Ascending aorta (tissue), 2 donors: ENCODE measurements at places on chromosomes 5 and 9.

DNA sequence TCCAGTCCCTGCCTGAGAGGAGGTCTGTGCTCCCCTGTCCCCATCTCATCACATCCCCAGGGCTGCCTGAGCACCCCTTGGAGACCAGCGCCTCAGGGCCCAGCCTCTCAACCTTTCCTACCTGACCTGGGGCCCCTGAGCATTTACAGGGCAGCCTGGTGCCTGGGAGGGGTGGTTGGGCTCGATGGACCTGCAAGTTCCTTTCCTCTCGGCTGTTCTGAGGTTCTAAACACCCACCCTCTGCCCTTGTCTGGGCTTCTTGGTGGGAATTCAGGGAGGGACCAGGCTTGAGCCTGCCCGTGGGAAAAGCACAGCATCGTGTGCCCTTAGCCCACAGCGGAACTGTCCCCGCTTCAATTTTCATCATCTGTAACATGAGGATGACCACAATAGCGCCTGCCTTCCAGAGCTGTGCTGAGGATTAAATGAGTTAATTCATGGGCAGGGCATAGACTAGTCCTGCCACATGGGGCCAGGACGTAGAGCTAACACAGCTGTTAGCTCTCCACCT is 91.0 kb upstream of the SH3PXD2B start:
- H3K4me1 ChIP-seq, result no peaks in the 10 kb centered on the region
- no peaks in the 10 kb centered on the region for H3K36me3 ChIP-seq
- no peak overlapping the region for H3K27ac ChIP-seq
- H3K4me3 ChIP-seq, result no peak overlapping the region

- no peak overlapping the region for H3K27ac ChIP-seq
- no peaks in the 10 kb centered on the region for H3K36me3 ChIP-seq
- H3K27me3 ChIP-seq, result no peaks in the 10 kb centered on the region
- peak overlapping the region; percentile 23 for H3K4me3 ChIP-seq
- DNase-seq, result no peak
Observed at GRCh38 chr9:135978642-135979546, 17.7 kb upstream of the UBAC1 start.

DNA sequence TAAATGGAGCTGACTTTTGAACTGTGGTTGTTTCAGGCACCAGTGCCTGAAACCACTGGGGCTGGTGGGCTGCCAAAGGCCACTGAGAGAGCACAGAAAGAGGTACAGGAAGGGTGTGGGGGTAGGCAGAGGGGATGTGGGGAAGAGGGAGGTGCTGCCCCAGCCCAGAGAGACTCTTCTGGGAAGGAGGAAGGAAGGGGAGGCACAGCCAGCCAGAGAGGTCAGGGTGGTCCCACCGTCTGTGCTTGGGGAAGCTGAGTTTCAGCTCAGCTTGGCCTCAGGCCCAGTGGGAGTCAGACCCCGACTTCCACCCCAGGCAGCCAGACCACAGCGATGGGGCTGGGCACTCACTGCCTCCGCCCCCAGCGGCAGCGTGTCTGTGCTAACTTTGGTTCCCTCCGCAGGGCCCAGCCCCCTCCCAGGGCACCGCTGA is 8.6 kb upstream of the PHYKPL start:
- H3K27me3 ChIP-seq, result no peaks in the 10 kb centered on the region
- DNase-seq, result no peak
- H3K36me3 ChIP-seq, result no peaks in the 10 kb centered on the region
- H3K4me3 ChIP-seq, result no peak overlapping the region
- peak overlapping the region; percentile 40 for H3K27ac ChIP-seq

DNA sequence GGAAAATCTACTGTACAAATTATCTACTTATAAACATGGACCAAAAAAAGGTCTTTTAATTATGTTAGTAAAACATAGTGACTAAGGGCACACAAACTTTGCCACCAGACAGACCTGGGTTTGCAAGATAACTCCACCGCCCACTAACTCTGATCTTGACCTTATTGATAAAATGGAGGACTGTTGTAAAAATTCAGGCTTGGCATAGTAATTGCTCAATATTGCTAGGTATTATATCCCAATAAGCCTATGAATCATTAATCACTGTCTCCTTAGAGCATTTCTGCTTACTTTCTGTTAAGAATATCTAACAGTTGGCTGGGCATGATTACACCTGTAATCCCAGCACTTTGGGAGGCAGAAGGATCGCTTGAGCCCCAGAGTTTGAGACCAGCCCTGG is 3.8 kb downstream of the C9orf40 start:
- H3K36me3 ChIP-seq, result no peaks in the 10 kb centered on the region
- no peak overlapping the region for H3K4me3 ChIP-seq
- H3K27me3 ChIP-seq, result no peaks in the 10 kb centered on the region
- DNase-seq, result no peak

GRCh38 chr5:61171479-61171878 is 9.2 kb upstream of the SMIM15 start:
- no peaks in the 10 kb centered on the region for H3K27me3 ChIP-seq
- no peak overlapping the region for H3K4me3 ChIP-seq
- no peaks in the 10 kb centered on the region for H3K36me3 ChIP-seq
- DNase-seq, result no peak

DNA sequence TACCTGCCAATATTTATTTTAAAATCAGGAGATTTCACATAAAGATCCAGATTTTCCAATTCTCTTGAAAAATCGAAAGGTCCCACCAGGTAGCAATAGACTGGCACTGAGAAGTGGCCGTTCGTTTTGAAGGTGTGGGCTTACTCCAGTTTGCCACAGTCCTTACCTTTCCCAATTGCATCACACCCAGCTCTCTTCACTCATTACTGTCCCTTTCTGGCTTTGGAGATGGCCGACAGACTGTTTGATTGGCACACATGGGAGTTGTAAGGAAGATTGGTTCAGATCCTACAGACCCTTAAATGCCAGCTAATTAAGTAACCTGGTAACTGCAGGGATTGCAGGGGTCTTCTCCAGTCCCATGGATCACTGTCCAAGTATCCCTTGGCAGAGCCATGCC is 68.7 kb upstream of the LARP1 start:
- DNase-seq, result no peak
- H3K4me3 ChIP-seq, result no peak overlapping the region
- H3K27me3 ChIP-seq, result no peaks in the 10 kb centered on the region
- H3K27ac ChIP-seq, result no peak overlapping the region

DNA sequence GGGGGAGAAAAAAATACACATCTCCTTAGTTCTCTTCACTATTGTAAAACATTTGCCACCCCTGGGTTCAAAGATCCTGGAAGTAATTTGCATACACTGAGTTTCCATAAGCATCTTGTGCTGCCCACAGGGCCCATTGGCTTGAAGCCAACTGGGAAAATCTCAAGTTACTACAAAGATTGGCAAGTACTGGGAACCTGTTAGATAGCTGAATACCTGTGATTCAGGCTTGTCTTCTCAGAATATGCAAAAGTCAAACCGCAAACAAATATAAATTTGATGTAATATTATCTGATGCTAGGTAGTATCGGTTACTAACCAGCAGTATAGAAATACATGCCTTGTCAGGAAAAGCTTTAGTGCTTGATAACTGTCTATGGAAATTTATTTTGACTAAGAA is 156.9 kb upstream of the FST start:
- H3K36me3 ChIP-seq, result no peaks in the 10 kb centered on the region
- no peak overlapping the region for H3K27ac ChIP-seq
- H3K4me1 ChIP-seq, result no peaks in the 10 kb centered on the region
- DNase-seq, result no peak
- H3K27me3 ChIP-seq, result no peaks in the 10 kb centered on the region

- H3K4me3 ChIP-seq, result no peak overlapping the region
- H3K27me3 ChIP-seq, result no peaks in the 10 kb centered on the region
- H3K4me1 ChIP-seq, result no peaks in the 10 kb centered on the region
Observed at GRCh38 chr9:135455401-135456030, 24.1 kb upstream of the PPP1R26 start.

DNA sequence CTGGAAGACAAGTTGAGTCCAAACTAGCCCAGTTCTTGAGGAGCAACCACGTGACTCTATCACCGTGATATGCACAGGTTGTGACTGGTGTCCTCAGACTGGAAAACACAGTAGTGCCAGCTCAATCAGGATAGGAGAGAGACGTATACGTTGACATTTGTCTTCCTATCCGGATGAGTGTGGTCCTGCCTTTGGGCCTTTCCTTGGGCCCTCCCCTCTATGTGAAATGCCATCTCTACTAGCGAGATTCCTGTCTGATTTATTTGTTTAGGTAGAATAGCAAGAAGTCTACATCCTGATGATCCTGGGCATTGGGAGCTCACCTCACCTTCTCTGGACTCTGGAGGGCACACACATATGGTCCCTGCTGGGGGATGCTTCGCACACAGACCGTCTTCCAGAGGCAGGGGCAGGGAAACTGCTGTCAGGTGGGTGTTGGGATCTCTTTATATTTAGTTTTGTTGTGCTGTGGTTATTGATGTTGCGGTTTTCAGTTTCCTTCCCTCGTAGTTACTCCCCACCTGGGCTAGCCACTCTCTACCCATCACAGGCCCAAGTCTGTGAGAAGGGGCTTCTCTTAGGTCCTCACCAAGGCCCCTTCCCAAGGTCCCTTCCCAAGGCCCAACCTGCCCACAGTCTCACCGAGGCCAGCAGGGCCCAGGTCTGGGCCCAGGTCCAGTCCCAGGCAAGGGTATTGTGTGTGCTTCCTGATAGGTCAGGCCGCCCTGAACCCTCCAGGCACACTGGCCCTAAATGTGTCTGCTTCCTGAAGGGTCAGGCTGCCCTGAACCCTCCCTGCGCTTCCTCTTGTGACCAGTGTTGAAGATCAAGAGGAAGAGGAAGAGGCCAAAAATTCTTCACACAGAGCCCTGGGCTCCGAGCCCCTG is 19.0 kb upstream of the SPINK4 start:
- DNase-seq, result no peak
- H3K4me1 ChIP-seq, result no peaks in the 10 kb centered on the region
- no peak overlapping the region for H3K4me3 ChIP-seq
- H3K27ac ChIP-seq, result no peak overlapping the region
- no peaks in the 10 kb centered on the region for H3K36me3 ChIP-seq
- H3K27me3 ChIP-seq, result no peaks in the 10 kb centered on the region

DNA sequence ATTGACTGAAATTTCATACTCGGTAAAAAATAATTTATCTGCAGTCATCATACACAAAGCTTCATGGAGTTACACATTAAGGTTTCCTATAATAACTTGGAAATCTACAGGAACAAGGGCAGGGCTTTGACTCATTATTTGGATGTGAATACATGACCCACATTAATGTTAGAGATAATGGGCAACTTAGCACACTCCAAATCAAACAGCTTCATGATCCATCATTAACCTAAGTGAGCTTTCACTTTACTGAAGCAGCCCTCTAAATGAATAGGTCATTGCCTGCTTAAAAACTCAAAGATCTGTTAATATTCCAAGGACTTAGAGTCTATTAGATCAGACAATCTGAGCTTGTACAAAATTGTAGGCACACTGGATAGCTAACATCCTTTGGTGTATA is 9.0 kb downstream of the CDH12 start:
- H3K27me3 ChIP-seq, result no peaks in the 10 kb centered on the region
- no peaks in the 10 kb centered on the region for H3K36me3 ChIP-seq
- H3K4me3 ChIP-seq, result no peak overlapping the region
- no peak for DNase-seq

GRCh38 chr5:173494446-173494845 is 122.0 kb downstream of the BOD1 start:
- H3K4me1 ChIP-seq, result peaks cover 14% of the 10 kb centered on the region
- DNase-seq, result no peak
- no peak overlapping the region for H3K27ac ChIP-seq
- H3K36me3 ChIP-seq, result no peaks in the 10 kb centered on the region
- H3K4me3 ChIP-seq, result no peak overlapping the region

DNA sequence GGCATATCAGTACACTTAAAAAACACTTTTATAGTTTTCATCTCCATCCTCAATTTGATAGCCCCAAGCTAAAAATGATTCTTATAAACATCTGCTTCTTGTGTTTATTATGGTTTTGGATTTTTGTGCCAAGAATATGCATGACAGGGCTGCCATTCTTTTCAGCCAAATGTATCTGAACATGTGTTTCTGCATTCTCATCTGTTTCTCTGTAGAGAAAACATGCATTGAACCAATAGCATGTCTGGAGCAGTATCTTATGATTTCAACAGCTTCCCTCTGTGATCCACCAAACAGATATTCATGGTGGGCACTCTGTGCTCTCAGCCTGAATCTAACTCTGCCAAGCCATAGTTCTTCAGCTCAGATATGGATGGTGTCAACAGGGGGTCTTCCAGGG is 99.3 kb upstream of the ERCC6L2 start:
- H3K4me1 ChIP-seq, result peaks cover 12% of the 10 kb centered on the region
- no peak overlapping the region for H3K4me3 ChIP-seq
- H3K36me3 ChIP-seq, result no peaks in the 10 kb centered on the region

DNA sequence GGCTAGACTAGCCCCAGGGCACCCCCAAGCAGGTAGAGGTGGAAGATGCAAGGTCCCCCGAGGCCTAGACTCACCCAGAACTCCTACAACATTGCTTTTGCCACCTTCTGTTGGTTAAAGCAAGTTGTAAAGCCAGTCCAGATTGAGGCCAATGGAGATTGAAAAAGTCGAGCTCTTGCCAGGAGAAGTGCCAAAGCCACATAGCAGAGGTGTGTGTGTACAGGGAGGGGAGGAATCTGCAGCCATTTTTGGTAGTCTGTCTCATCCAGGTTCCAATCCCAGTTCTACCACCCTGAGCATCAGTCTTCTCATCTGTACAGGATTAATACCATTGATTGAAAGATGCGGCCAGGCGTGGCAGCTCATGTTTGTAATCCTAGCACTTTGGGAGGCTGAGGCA is 12.3 kb upstream of the URM1 start:
- H3K4me3 ChIP-seq, result no peak overlapping the region
- no peak for DNase-seq
- no peaks in the 10 kb centered on the region for H3K4me1 ChIP-seq
- H3K27me3 ChIP-seq, result no peaks in the 10 kb centered on the region
- no peak overlapping the region for H3K27ac ChIP-seq

- no peaks in the 10 kb centered on the region for H3K36me3 ChIP-seq
- no peak overlapping the region for H3K27ac ChIP-seq
- DNase-seq, result no peak
- no peaks in the 10 kb centered on the region for H3K27me3 ChIP-seq
Observed at GRCh38 chr9:74379718-74380117, 117.4 kb upstream of the RORB start.

GRCh38 chr9:91485006-91485405 is 61.4 kb upstream of the NFIL3 start:
- peaks cover 7% of the 10 kb centered on the region for H3K4me1 ChIP-seq
- DNase-seq, result no peak
- no peak overlapping the region for H3K27ac ChIP-seq
- no peaks in the 10 kb centered on the region for H3K36me3 ChIP-seq

DNA sequence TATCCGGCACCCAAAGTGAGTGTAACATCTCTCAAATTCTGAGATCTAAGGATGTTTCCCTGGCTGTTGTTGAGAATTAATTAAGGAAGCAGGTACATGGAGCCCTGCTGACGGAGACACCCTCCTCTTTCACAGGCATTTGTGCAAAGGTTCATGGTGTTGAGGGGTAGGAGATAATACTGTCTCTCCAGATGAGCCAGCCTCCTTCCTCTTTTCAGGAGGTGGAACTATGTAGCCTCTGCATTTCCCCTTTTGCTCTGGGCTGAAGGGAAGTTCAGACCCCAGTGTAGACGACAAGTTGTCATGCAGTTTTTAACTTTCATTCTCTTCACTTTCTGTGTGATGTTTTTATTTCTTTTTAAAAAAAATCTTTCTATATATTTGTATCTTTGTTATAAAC is 107.5 kb downstream of the GALNT10 start:
- DNase-seq, result no peak
- peaks cover 30% of the 10 kb centered on the region for H3K36me3 ChIP-seq
- H3K27ac ChIP-seq, result no peak overlapping the region

GRCh38 chr5:156920861-156921431 is 42.1 kb downstream of the TIMD4 start:
- no peak overlapping the region for H3K27ac ChIP-seq
- DNase-seq, result no peak
- H3K4me3 ChIP-seq, result no peak overlapping the region
